ENCODE measurements at places on chromosomes 6 and 20. TPM values are rescaled to one million over a fixed set of nuclear protein-coding genes. Genes with fewer than 3 reads are reported as not detected.

- DNase-seq: peak; percentile 35
Observed at GRCh38 chr6:138692978-138693909, 80.3 kb upstream of the CCDC28A start.

- DNase-seq: no peak
Observed at GRCh38 chr6:107618672-107619071, 128.8 kb downstream of the SOBP start.

The FAM83D gene
- polyA plus RNA-seq: 27.1 TPM

The POM121L2 gene
- 0.03 TPM for polyA plus RNA-seq

DNA sequence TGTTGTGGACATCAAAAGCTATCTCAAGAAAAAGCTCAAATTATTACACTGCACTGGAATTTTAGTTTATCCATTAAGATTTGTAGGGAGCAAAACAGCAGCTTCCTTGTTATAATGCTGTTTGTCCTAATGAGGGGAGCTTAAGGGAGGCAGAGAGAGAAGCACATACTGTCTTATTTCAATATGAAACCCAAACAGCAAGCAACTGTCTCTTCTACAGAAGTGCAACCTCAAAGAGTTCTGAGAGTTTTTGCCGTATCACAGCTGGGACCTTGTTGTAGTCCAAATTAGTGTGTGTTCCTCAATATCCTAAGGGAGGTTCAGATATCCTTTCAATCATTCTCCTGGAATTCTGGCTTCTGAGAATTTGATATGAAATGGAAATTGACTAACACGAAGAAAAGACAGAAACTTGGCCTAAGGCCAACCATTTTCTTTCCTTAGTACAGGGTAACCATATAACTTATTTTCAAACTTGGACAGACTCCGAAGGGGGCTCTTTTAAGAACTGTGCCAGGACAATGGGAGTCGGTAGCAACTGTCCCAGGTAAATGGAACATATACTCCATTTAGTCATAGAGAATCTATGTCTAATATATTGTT is 149.3 kb upstream of the CCN2 start:
- no peak for DNase-seq
